ENCODE measurements at places on chromosomes 2 and 18.
A peak's percentile ranks its signal among the peaks of the same experiment; 100 is the strongest.

DNA sequence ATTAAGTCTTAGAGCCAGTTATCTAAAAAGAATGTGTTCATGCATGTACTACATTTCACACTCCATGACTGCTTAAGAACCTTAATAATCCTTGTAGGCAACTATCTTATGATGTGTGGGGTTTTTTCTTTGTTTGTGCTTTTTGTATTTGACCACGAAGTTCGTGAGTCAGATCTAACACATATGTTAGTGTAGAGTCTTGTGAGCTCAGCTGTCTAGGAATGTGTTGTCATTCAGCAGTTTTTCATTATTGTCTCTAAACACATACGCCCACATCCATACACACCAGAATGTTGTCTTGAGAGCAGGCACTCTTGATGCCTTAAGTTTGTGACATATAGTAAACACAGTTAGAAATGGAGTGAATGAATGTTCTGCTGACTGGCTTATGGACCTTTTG is 38.4 kb downstream of the CAB39 start:
- DNase-seq, result no peak

DNA sequence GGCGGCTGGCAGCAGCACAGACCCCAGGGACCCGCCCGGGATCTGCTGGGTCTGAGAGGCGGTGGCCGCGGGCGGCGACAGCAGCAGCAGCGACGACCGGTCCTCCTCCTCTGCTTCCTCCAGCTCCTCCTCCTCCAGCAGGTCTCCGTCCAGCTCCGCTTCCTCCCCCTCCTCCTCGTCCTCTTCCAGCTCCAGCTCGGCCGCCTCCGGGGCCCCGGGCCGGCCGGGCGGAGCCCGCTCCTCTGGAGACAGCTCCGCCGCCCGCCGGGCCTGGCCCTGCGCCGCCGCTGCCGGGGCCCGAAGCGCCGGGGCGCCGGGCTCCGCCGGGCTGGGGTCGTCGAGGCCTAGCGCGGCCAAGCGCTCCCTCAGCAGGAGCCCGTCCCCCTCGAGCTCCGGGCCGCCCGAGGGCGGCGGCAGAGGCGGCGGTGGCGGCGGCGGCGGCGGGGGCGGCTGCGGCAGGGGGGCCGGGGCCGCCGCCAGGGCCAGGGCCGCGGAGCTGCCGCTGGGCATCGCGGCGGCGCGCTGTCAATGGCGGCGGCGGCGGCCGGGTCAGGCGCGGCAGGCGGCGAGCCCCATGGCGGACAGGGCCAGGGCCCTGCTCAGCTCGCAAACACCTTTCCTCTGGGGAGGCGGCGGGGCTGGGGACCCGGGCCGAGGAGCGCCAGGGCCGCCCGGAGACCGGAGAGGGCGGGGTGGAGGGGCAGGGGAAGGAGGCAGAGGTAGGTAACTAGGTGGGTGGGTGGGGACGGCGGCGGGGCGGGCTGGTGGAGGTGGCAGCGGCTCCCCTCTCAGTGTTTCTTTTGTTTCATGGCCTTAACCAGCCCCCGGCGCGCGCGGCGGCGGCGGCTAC is 445 bp downstream of the MEX3C start:
- DNase-seq, result peak; percentile 44

DNA sequence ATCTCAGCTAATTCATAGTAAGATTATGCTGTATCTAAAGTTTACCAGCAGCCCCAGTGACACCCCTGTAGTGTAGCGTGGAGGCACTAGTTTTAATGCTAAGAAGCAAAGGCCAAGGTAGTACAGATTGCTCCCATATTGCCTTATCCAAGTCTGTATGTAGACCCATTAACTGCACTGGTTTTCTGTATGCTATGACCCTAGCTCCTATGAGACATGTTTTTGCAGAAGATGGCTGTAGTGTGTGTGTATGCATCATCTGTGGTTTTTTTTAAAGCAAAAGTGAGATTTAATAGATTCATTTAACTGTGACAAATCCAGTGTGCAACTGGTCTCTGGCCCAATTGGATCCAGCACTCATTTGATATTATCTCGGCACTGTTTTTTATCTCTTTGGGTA is 86.5 kb downstream of the HAUS1 start:
- DNase-seq, result no peak

- DNase-seq, result no peak
Measured at GRCh38 chr18:59736061-59736460, 38.8 kb upstream of the CCBE1 start.

GRCh38 chr18:37403788-37404187 is 161.8 kb downstream of the CELF4 start:
- DNase-seq, result no peak

DNA sequence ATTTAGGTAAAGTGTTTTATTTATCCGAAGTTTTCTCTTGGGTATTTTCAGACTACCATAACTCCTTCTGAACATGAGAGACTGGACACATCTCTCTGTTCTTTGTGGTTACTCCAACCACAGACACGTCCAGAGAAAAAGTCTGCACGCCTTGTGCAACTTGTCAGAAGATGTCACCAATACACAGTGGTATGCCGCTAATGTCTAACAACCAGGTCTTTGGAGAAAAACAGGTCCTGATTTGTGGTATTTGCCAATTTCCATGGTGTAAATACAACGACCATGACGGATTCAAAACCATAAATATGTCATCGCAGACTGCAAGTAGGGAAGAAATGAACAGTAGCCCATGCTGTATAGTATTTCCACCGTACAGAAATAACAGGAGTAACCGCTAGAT is 620.6 kb upstream of the ID2 start:
- DNase-seq, result no peak

DNA sequence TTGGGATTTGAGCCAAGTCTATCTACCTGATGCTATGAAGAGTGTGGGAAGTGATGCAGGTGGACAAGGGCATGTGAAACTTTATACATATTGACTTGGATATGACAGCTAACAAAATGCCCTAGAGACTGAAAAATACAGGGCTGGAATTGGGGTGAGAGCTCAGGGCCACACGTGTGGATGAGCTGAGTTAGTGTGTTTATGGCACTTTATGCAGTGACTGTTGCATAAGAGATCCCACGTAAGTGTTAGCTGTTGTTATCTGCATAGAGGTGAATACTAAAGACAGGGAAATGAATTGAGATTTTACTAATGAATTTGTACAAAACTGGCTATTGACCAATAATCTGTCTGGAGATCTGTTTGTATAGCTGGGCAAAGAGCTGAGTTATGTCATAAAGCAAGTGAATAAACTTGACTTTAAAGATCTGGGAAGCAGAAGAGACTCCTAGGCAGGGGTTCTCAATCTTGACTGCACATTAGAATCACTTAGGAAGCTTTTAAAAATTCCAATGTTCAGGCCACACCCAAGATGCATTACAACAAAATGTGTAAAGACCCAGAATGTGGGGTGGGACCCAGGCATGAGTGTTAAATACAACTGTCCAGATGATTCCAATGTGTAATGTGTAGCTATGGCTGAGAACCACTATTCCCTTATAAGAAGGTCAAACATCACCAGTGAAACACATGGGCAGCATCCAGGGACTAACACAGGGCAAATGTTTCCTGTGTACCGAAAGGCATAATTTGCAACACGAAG is 74.2 kb upstream of the STK17B start:
- no peak for DNase-seq

DNA sequence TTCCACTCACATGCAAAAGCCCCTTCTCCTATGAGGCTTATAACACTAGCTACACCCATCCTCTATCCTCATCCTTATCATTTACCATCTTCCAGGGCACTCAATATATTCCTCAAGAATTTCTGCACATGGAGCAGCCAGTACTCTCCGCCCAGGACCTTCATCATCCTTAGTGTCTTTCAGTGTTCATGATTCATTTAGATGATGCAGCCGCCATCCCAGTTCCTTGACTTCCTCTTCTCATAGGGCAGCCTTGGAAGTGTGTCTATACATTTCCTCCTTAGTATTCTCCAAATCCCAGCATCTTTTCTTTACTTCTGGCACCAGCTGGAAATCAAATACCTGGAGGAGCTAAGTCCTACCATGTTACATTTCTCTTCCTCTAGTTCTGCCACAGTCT is 3.0 kb upstream of the ITSN2 start:
- DNase-seq, result no peak
